A549 treated with DMSO at 1 μM for 4 hours (cell line): ENCODE measurements at places on chromosomes 5 and 9. TPM values are rescaled to one million over a fixed set of nuclear protein-coding genes. Genes with fewer than 3 reads are reported as not detected.

The CSF1R gene
- total RNA-seq, result 0.05 to 0.37 TPM (median 0.09 TPM) in 5 replicates

The MAN2A1 gene
- 13.1 to 20.8 TPM (median 17.8 TPM) in 5 replicates for total RNA-seq

The ABCA2 gene
- total RNA-seq, result 19.3 to 29.0 TPM (median 25.8 TPM) in 5 replicates

The EIF4EBP3 gene
- 2.1 to 2.9 TPM (median 2.6 TPM) in 5 replicates for total RNA-seq

The PRR16 gene
- total RNA-seq, result 0.12 TPM in 1 of 5 replicates, not detected in the others

The EPB41L4B gene
- total RNA-seq, result 5.9 to 11.0 TPM (median 10.0 TPM) in 5 replicates

The SIT1 gene
- total RNA-seq, result not detected in 5 replicates

The CHD1 gene
- 27.6 to 34.1 TPM (median 30.8 TPM) in 5 replicates for total RNA-seq

The RPS23 gene
- 3,085 to 5,132 TPM (median 3,564 TPM) in 5 replicates for total RNA-seq

The BARHL1 gene
- total RNA-seq, result 0.06 TPM in 1 of 5 replicates, not detected in the others

The TTC16 gene
- total RNA-seq, result 0.03 TPM in 1 of 5 replicates, not detected in the others

The TRIM36 gene
- total RNA-seq, result 1.5 to 2.4 TPM (median 2.0 TPM) in 5 replicates

The TGFBR1 gene
- 23.0 to 51.6 TPM (median 35.3 TPM) in 5 replicates for total RNA-seq

The PAEP gene
- 0.13 to 0.46 TPM (median 0.20 TPM) in 3 of 5 replicates, not detected in the others for total RNA-seq

The ITGA1 gene
- total RNA-seq, result 0.82 to 1.8 TPM (median 1.5 TPM) in 5 replicates

The SAXO1 gene
- total RNA-seq, result not detected in 5 replicates

The IFNA13 gene
- total RNA-seq, result not detected in 5 replicates

The CAMK4 gene
- 0.01 to 0.05 TPM in 2 of 5 replicates, not detected in the others for total RNA-seq

The BTNL8 gene
- total RNA-seq, result not detected in 5 replicates

The SLCO6A1 gene
- not detected in 5 replicates for total RNA-seq

The DRD1 gene
- 0.77 to 1.3 TPM (median 0.95 TPM) in 5 replicates for total RNA-seq

The C9orf152 gene
- total RNA-seq, result 0.02 to 0.08 TPM (median 0.05 TPM) in 5 replicates

The HTR4 gene
- total RNA-seq, result not detected in 5 replicates

The SHLD3 gene
- 2.1 to 3.0 TPM (median 2.4 TPM) in 5 replicates for total RNA-seq

The BICD2 gene
- 28.4 to 35.4 TPM (median 33.7 TPM) in 5 replicates for total RNA-seq

The RFESD gene
- 2.6 to 3.5 TPM (median 3.2 TPM) in 5 replicates for total RNA-seq

The MED22 gene
- 25.4 to 31.8 TPM (median 30.0 TPM) in 5 replicates for total RNA-seq

The NMUR2 gene
- total RNA-seq, result 0.05 to 0.10 TPM (median 0.06 TPM) in 5 replicates

The TCF7 gene
- 17.0 to 20.7 TPM (median 17.1 TPM) in 5 replicates for total RNA-seq
